ENCODE measurements at places on chromosomes 11 and 22. TPM values are rescaled to one million over a fixed set of nuclear protein-coding genes. Genes with fewer than 3 reads are reported as not detected.

CCDC88B gene
- 5.9 TPM for total RNA-seq

GRCh38 chr22:37544955-37545702 lies 15.2 kb upstream of the CDC42EP1 start:
- no peaks in the 10 kb centered on the region for H3K36me3 ChIP-seq
- peaks cover 4% of the 10 kb centered on the region for H3K4me1 ChIP-seq

DNA sequence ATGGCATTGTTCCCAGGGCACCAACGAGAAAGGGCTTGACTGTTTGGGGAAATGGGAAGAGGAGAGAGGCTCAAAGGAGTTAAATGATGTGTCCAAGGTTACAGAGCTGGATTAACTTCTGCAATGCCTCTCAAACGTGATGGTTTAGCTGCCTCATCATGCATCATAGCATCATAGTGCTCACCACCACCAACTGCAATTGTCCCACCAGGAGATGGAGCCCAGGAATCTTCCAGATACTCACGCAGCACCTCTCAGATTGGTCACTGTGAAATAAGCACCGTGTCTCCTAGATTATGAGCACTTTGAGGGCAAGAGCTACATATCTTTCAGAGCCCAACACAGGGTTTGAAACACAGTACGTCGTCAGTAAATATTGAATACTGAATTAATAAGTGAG lies 69.2 kb downstream of the PRSS23 start:
- no peaks in the 10 kb centered on the region for H3K27me3 ChIP-seq
- DNase-seq: no peak
- H3K4me1 ChIP-seq: peaks cover 4% of the 10 kb centered on the region
- no peak overlapping the region for H3K27ac ChIP-seq
- H3K4me3 ChIP-seq: no peak overlapping the region

DNA sequence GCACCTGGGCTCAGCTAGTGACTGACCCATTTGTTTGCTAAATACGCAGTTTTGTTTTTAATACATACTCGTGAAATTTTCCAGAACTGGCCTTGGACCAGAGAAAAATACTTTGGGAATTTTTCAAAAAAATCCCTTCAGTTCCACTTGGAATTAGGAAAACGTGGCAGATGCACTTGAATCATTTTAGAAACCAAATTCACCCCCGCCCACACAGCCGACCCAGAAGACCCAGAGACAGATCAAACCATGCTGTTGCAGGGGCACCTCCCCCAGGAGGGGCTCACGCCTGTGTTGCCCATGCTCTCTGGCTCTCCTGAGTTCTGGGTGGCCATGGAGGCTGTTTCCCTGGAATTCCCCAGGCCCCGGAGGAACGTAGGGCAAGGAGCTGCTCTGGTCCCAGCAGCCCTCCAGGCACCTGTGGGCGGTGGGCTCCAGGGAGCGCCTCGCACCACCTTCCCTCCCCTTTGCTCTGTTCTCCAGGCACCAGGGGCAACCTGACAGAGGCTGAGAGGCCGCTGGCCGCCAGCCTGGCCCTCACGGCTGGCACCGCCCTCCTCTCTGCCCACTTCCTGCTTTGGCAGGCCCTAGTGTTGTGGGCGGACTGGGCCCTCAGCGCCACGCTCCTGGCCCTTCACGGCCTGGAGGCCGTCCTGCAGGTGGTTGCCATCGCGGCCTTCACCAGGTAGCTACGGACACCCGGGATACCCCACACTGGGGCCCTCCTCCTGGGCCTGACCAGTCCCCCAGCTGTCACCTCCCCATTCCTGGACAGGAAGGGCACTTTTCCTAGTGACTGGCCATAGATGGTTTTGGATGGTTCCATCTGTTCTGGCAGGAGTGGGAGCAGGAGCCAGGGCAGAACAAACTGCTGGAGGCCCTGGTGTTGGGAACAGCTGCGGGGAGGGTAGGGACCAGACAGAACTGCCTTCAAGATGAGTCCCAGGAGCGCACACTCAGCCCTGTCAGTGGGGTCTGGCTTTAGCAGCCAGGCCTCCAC lies 3.3 kb upstream of the EPS8L2 start:
- no peak overlapping the region for H3K27ac ChIP-seq
- no peak overlapping the region for H3K4me3 ChIP-seq
- peaks cover 16% of the 10 kb centered on the region for H3K27me3 ChIP-seq
- no peak for DNase-seq
- no peaks in the 10 kb centered on the region for H3K36me3 ChIP-seq

ANKK1 gene
- total RNA-seq: 0.18 TPM

GRCh38 chr11:73429121-73429750 lies 53.0 kb downstream of the RELT start:
- H3K27me3 ChIP-seq: no peaks in the 10 kb centered on the region
- no peaks in the 10 kb centered on the region for H3K36me3 ChIP-seq
- peaks cover 28% of the 10 kb centered on the region for H3K4me1 ChIP-seq

GRCh38 chr11:32450372-32450771 lies 15.0 kb upstream of the WT1 start:
- no peak for DNase-seq
- no peaks in the 10 kb centered on the region for H3K27me3 ChIP-seq
- no peak overlapping the region for H3K4me3 ChIP-seq
- no peak overlapping the region for H3K27ac ChIP-seq
- no peaks in the 10 kb centered on the region for H3K4me1 ChIP-seq
- H3K36me3 ChIP-seq: no peaks in the 10 kb centered on the region

- no peak for DNase-seq
- H3K27me3 ChIP-seq: no peaks in the 10 kb centered on the region
- H3K27ac ChIP-seq: no peak overlapping the region
- no peaks in the 10 kb centered on the region for H3K36me3 ChIP-seq
Observed at GRCh38 chr11:12392672-12393071, 15.3 kb downstream of the PARVA start.

HPX gene
- total RNA-seq: not detected

BSX gene
- total RNA-seq: not detected

- no peaks in the 10 kb centered on the region for H3K27me3 ChIP-seq
- no peak for DNase-seq
- H3K4me1 ChIP-seq: peaks cover 13% of the 10 kb centered on the region
Observed at GRCh38 chr11:35349897-35350296, 69.5 kb downstream of the SLC1A2 start.

PLXNB2 gene
- 195 TPM for total RNA-seq

HBG2 gene
- total RNA-seq: not detected

DNA sequence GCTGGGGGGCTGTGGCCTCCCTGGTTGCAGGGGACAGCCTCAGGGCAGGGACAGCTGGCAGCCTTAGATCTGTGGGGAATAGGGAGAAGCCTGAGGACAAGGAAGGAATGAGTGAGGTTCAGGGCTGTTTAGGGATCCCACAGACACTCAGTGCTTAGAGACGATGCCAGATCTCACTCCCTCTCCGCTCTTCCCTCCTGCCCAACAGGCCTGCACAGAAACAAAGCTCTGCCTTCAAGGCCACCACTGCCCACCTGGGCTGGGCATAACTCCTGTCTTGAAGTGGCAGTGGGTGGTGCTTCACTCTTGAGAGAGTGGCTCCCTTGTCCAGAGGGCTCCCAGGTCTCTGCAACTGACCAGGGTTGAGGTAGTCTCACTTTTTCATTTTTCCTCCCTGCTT lies 13.1 kb upstream of the CENATAC start:
- no peaks in the 10 kb centered on the region for H3K27me3 ChIP-seq
- no peak overlapping the region for H3K27ac ChIP-seq
- no peak overlapping the region for H3K4me3 ChIP-seq

NRXN2 gene
- total RNA-seq: 1.2 TPM

PATE2 gene
- total RNA-seq: not detected
